ENCODE measurements at places on chromosomes 13 and 19.

DNA sequence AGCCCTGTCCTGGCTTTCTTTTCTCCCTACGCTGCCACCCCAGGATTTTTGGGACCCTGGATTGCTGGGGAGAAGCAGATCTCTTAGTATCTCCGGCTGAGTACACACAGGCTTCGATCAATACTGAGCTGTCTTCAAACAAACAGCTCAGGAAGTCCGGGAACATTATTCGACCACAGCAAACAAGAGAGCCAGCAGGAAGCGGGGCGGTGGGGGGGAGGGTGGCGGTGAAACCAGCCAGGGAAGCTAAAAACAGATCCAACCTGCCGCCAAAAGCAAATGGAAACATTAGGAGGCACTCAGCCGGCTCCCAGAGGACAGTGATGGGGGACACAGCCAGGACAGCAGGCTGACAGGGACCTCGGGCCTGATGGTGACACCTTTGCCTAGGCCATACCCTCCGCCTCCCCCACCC is 12.2 kb upstream of the BCAM start:
- ATAC-seq, result no peak

GRCh38 chr13:48500652-48501197 is 32.2 kb downstream of the RCBTB2 start:
- peak; percentile 80 for ATAC-seq

DNA sequence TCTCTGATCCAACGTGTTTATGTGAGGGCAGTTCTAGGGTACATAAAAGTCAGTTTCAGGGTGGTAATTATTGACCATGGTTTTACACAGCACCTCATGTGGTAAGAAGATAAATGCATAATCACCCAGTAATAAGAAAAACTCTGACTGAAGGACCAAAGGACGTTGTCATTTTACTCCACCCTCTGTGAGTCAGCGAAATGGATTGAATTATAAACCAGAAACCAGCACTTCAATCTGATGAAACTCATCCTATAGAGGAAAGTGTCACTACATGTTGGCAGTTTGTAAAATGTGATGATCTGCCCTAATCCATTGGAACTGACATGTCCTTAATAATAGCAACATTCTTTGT is 406.8 kb downstream of the KLF5 start:
- no peak for ATAC-seq

- no peak for ATAC-seq
Observed at GRCh38 chr19:31164791-31165251, 184.4 kb downstream of the TSHZ3 start.

GRCh38 chr19:1041835-1042685 is 2.2 kb downstream of the ABCA7 start:
- ATAC-seq, result no peak

DNA sequence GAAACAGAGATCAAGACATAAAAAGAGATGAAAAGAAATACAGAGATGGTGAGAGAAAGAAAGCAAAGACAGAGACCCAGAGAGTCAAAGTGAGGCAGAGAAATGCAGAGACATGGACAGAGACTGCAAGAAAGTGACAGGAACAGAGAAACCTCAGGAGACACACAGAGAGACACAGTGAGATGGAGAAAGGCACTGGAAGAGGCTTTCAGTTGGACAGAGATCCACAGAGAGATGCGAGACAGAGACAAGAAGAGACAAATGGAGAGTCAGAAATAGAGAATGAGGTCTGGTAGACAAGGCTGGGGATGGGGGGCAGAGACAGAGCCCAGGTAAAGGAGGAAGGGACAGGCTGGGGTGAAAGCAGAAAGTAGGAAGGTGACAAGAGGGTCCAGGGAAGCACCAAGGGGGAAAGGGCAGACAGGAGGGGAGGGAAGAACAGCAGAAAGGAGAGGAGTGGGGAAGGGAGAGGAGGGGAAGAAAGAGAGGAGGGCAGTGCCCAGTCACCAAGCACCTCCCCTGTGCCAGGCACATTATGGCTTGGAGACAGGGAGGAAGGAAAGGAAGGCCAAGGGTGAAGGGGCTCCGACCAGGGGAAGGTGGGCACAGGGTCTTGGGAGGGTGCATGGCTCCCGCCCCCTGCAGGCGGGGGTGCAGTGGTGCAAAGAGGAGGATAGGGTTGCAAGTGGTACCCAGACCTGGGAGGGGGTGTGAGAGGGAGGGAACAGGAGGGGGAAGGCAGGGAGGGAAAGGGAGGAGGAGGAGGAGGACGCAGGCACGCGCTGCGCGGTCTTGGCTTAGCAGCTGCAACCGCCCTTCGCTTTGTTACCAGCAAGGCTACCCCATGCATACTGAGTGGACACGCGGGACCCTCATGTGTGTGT is 38.4 kb downstream of the DEDD2 start:
- ATAC-seq, result no peak

DNA sequence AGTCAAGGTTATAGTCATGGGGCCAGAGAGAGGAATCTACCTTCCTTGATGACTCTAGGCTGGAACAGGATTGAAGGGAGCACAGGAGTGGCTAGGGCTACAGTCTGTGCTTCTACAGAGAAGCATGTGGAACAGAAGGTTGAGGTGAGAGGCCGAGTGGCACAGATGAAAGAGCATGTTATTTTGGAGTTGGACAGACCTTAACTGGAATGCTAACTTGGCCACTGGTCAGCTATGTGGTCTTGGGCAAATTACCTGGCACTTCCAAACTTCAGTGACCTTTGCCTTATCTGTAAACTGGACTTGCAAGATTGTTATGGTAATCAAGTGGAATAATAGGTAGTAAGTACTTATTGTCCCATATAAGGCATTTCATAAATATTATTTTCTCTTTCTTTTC is 252.7 kb downstream of the KCNRG start:
- ATAC-seq, result no peak

DNA sequence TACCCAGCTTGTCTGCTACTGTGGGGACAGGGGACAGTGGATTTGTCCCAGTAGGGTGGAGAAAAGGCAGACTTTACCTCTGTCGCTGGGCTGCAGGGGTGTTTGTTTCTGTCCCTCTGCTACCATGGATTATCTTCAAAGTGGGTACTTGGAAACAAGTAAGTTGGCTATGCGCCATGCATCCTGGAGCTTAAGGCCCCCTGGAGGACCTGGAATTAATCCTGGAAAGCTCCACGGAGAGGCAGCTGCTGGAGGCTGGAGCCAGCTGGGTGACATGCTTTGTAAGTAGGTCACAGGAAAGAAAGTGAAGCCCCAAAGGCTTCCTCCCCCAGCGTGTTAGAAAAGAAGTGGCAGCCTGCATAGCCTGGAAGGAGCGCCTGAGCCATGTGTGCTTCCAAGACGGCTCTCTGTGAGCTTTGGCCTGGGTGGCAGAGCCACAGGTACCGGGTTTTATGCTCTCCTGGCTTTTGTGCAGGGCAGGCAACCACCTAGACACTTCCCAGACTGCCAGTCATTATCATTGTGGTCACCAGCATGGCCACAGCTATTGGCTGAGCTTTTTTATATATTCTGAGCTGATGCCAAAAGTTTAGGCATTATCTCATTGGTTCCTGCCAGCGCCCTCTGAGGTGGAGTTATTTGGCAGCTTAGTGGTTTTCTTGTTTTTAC is 9.5 kb downstream of the B3GLCT start:
- ATAC-seq, result no peak

GRCh38 chr19:4575267-4576015 is 16.0 kb upstream of the SEMA6B start:
- ATAC-seq, result no peak

- ATAC-seq, result no peak
Observed at GRCh38 chr13:104683789-104684188, 1617.6 kb upstream of the SLC10A2 start.

DNA sequence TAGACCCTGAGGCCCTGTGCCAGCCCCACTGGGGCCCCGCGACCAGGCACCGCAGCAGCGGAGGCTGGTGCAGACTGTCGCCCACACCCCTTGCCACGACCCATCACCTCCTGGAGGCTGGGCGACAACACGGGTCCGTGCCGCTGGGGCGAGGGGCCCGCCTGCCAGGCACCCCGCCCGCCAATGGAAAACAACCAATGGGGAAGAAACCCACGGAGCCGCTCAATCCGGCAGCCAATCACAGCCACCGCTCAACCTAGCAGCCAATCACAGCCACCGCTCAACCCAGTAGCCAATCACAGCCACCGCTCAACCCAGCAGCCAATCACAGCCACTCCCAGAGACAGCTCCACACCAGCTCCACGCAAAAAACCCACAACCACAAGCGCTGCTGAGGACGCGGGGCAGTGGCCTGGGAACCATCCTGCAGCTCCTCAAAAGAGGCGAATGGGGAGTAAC is 29.7 kb downstream of the GPX4 start:
- peak; percentile 85 for ATAC-seq

DNA sequence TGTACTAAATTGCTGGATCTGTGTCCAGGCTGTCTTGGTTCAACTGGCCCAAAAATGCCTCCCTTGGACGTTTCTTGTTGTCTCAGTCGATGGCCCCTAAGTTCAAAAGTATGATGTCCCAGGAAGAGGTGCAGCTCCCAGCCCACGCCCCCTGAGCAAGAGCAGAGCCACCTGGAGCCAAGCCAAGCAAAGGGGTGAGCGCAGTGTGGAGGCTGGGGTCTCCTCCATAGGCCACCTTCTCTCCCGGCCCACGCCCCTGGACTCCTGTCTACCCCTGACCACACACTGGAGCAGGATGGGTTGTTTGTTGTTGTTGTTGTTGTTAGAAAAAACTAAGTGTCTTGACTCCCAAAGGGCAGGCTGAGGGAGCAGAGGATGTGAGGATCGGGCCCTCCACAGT is 26.0 kb upstream of the NPAS1 start:
- no peak for ATAC-seq

DNA sequence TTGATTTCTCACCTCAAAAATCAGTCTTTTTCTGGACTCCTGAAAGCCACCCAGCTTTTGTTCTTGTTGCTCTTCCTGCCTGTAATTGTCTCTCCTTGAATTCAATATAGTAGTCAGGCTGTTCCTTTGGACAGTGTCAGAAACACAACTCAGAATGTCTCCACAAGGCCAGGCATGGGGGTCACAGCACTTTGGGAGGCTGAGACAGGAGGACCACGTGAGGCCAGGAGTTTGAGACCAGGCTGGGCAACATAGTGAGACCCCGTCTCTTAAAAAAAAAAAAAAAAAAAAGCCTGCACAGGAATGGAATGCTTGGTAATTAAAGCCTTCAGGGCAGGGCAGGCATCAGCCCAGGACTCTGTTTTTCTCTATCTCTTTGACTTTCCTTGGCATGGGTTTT is 8.9 kb upstream of the BAX start:
- ATAC-seq, result no peak

DNA sequence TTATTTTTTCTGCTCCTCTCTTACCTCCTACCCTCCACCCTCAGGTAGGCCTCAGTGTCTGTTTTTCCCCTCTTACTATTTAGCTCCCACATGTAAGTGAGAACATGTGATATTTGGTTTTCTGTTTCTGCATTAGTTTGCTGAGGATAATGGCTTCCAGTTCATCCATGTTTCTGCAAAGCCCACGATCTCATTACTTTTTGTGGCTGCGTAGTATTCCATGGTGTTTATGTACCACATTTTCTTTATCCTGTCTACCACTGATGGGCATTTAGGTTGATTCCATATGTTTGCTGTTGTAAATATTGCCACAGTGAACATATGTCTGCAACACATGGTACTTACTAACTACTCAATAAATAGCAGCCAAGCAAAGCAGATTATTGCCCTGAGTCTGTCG is 56.8 kb downstream of the DNAJC15 start:
- ATAC-seq, result no peak

- ATAC-seq, result no peak
Observed at GRCh38 chr13:51639171-51639570, 54.9 kb downstream of the WDFY2 start.

GRCh38 chr13:31588316-31588715 is 151.0 kb upstream of the RXFP2 start:
- no peak for ATAC-seq

GRCh38 chr13:47628666-47629065 is 372.4 kb downstream of the SUCLA2 start:
- no peak for ATAC-seq

GRCh38 chr19:1154731-1155351 is 19.2 kb downstream of the SBNO2 start:
- ATAC-seq, result no peak

GRCh38 chr13:48476215-48476614 is 56.7 kb downstream of the RCBTB2 start:
- ATAC-seq, result no peak

DNA sequence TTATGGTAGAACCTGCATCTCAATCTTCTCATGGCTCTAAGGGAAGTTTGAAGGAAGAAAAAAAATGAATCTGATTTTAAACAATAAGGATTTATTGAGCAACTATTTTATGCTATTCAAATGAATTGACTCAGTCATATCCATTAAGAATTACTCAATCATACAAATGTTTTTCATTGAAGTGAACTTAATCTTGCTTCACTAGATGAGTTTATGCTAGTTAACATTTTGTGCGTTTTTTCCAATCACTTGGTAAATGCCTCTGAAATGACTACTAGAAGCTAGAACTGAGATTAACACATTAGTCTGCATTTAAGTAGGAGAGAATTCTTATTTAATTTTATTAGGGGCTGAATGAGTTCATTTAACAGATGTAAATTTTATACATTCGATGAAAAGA is 25.2 kb downstream of the RXFP2 start:
- ATAC-seq, result no peak

GRCh38 chr13:53151336-53152056 is 122.9 kb downstream of the OLFM4 start:
- peak; percentile 86 for ATAC-seq

GRCh38 chr19:49470615-49470978 is 3.4 kb upstream of the FLT3LG start:
- no peak for ATAC-seq

GRCh38 chr19:39254531-39255345 is 6.1 kb upstream of the IFNL4 start:
- no peak for ATAC-seq

- peak; percentile 76 for ATAC-seq
Observed at GRCh38 chr19:1825909-1826556, 14.0 kb upstream of the ATP8B3 start.

DNA sequence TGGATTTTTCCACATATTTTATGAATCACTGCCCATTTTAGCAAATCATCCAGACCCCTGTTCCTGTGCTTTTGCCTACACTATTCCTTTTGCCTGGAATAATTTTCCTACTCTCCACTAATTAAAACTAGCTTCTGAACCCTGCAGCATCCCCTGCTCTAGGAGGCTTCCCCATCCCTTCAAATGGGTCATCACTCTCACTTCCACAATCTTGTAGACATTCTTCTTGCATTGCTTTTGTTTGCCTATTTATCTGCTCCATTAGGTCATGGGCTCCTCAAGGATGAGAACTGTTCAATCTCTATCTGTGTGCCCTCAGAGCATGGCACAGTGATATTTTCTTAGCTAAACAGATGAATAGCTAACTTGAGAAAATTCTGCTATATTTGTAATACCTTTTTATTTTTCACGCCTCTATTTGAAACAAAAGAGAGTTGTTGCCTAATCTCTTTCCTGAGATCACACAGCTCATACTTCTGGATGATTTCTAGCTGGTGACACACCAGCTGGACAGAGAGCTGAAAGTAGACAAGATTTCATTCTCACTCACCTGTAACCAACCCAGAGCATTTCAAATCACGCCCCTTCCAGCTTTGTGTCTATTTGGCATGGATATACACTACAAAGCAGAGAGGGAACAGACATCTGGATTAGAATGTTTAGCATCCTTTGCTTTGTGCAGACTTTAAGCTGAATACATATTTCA is 466.0 kb downstream of the FOXO1 start:
- ATAC-seq, result peak; percentile 47

- ATAC-seq, result no peak
Observed at GRCh38 chr19:28482221-28482620, 730.7 kb downstream of the UQCRFS1 start.

GRCh38 chr13:73697166-73697565 is 437.0 kb downstream of the KLF12 start:
- no peak for ATAC-seq
